ENCODE measurements at places on chromosomes 7 and 10.

DNA sequence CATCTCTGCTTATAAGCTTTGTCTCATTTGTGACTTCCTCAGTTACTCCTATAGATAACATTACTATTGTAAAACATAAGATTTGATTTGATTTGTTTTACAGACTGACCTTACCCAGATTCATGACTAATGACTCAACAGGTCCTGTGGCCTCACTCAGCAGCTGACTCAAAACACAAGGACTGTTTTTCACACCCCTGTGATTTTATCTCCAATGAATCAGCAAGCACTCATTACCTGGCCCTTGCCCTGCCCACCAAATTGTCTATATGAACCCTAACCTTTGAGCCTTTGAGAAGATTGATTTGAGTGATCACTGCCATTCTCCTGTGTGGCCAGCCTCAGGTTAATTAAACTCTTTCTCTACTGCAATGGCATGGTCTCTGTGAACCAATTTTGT, 1064.6 kb upstream of the LRRTM3 start:
- no peak for DNase-seq

DNA sequence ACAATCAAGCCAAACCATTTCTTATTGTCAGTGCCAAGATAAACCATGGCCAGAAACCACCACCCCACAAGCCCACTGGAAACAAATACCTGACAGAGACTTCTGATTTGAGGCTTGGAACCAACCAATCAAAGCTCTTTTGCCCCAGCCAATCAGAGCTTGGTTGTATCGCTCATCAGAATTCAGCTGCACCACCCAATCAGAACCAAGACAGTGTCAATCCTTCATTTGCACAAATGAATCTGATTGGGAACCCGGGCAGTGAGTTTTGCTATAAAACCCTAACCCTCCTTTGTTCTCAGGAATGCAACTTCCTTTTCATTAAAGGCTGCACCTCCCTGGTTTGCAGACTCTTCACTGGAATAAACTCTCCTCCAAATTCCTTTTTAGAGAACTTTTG, 87.4 kb downstream of the ELAPOR2 start:
- no peak for DNase-seq

DNA sequence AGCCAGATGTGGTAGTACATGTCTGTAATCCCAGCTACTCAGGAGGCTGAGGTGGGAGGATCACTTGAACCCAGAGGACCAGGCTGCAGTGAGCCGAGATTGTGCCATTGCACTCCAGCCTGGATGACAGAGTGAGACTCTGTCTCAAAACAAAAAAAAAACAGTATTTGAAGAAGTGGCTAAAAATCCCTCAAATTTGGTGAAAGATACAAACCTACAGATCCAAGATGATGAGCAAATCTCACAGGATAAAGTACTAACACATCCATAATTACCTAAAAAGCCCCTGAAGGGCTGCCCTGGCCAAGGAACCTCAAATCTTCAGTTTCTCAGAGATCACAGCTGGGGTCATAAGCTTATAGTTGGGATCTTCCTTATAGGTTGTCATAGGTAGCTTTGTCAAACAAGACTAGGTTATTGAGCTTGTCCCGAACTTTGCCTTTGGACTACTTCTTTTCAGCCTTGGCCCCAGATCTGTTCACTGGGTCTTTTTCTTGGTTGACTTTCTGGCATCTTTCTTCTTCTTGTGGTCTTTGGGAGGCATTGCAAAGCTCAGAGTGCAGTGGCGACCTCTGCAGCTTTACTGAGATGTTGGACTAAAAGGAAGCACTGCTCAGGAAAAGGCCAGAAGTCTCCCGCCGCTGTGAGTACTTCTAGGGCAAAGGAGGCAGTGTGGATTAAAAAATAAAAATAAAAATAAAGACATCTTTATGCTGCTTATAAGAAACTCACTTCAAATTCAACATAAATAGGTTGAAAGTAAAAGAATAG, 28.6 kb upstream of the SAR1A start:
- no peak for DNase-seq

- no peak for DNase-seq
Observed at GRCh38 chr7:25775999-25776743, 375.8 kb upstream of the NFE2L3 start.

DNA sequence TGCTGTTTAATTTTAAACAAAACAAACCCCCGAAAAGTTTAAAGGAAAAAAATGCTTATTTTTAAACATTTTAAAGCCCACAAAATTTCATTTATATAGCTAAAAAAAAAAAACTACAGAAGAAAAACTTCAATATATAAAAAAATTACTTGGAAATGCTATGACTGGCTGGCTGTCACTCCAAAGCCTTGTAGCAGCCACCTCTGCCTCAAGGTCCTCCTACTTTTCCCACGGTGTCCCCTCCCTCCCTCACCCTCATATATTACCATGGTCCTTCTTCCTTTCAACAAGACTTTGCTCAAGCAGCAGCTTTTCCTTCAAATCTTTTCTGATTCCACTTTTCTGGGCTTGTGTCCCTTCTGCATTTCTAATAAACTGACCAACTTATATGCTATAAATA, 122.0 kb downstream of the TPK1 start:
- no peak for DNase-seq

- no peak for DNase-seq
Observed at GRCh38 chr10:129464251-129464650, 2.8 kb upstream of the MGMT start.

DNA sequence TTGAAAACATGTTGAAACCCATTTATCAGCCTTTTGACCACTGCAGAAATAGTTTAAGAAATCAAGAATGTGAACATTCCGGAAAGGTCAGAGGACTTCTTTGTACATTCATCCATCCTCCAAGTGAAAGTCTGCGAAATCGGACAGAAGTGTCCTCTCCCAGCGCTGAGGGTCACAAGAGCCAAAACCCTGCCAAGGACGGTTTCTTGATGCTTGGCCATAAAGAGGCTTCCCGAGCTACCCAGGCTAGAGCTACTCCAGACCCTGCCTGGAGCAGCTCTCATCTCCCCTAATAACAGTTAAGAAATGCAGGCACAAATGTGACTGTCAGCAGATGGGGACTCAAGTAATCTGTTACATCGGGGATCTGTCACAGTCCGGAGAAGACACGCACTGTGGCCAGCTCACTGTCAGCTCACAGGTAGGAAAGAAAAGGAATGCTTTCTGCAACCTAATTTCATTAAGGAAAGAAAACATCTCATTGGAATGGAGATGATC, 4.5 kb upstream of the CYTH3 start:
- no peak for DNase-seq

GRCh38 chr7:822692-823276, 9.5 kb upstream of the SUN1 start:
- DNase-seq, result no peak

GRCh38 chr7:87231258-87231657, 11.7 kb upstream of the TMEM243 start:
- DNase-seq, result no peak

GRCh38 chr7:106243893-106244292, 40.9 kb downstream of the NAMPT start:
- no peak for DNase-seq

DNA sequence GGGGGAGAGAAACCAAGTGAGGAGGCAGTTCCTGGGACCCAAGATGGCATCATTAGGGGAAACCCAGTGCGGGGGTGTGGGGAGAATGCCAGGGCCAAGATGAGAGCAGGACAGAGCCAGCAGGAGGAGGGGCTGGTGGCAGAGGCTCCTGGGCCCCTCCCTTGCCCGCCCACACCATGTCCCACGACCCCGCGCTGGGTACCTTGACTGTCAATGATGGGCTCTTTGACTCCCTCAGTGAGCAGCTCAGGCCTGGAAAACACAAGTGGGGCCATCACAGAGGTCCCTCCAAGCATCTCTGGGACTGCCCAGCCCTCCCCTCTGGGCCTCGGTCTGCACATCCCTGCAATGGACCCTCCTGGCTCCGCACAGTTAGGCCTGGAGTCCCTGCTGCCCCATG, 75.4 kb downstream of the RABGEF1 start:
- DNase-seq, result no peak

- no peak for DNase-seq
Observed at GRCh38 chr7:24455813-24456525, 117.3 kb upstream of the PALS2 start.

GRCh38 chr10:91536111-91536510, 96.8 kb downstream of the PPP1R3C start:
- no peak for DNase-seq

DNA sequence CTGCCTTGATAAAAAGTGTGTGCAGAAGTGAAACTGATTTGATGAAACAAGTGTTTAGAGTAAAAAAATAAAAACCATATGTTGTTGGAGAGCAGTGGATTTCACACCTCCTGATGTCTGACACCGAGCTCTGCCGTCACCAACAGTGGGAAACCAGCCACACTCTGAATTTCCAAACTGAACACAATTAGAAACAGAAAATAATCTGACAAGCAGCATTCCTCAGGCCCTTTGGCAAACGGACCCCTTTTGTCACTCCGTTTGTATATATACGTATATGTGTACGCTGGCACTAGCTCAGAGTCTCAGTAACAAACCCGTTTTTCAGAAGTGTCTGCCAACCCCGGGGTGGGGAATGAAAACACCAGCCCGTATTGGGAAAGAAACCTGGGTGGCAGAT, 32.4 kb downstream of the TACC2 start:
- no peak for DNase-seq

DNA sequence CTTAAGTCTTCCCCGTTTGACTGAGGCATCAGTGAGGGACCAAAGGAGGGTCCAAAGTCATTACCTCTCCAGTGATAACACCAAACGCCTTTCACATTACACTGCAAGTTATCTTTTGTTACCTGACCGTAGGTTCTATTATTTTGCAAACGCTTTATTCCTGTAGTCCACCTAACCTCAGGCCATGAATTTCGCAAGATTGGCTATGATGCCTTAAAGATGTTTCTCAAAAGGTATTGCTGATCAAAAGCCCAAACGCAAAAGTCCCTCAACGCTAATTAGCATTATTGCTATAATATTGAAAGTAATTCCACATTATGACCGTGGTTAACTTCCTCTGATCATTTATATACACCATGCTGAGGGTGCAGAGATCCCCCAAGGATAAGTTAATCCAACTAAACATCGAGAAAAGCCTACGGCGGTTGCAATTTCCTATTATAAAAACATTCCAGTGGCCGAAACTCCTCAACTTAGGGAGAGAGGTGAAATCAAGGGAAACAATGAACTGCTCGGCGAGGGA, 649 bp downstream of the DNA2 start:
- DNase-seq, result no peak

DNA sequence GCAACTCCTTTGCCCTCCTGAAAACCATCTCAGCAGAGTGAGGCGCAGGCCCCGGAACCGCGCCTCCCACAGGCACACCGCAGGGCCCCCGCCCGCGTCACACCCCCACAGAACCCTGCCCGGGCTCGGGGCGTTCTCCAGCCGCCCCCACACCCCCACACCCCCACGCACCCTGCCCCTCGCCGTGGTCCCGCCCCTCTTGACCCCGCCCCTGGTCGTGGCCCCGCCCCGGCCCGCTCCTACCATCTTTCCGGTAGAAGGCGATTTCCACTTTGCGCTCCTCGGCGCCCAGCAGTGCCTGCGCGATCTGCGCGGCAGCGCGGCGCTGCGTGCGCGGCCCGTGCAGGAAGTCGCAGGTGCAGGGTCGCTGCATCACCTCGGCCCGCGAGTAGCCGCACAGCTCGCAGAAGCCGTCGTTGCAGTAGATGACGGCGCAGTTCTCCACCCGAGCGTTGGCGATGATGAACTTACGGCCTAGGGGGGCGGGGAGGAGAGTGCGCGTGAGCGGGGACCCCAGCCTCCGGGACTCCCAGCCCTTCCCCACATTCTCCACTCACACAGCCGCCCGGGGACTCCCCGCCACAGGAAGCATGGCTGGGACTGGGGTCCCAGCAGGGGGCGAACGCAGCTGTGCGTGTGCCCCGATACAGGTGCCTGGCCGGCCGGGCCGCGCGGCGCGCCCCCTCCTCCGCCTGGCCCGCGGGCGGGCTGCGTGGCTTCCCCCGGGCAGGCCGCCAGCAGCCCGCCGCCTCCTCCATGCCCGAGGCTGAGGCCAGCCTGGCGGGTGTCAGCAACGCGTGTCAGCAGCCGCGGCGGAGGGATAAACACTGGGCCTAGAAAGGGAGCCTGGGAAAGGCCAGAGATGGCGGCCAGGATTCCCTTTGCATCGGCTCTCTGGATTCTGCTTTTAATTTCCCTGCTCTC, 3.4 kb downstream of the KCNH2 start:
- no peak for DNase-seq

DNA sequence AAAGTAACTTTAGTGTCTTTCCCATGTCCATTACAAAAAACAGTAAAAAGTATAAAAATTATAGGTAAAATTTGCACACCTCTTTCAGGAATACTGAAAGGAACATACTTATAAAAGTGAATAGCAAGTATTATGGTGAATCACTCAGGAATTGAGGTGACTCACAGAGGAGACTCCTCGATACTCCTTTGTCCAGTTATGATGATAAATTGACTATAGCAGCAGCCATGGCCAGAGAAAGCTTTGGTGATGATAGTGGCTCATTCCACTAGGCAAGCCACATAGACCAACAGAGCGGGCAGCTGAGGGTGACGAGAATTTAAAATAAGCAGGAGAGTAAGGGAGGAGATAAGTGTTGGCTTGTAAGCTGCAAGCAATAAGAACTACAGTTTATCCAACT, 1231.1 kb upstream of the CELF2 start:
- no peak for DNase-seq

GRCh38 chr7:99844328-99844727, 16.5 kb downstream of the CYP3A43 start:
- no peak for DNase-seq

- DNase-seq, result peak; percentile 55
Observed at GRCh38 chr7:106542550-106543220, 118.3 kb downstream of the CCDC71L start.

DNA sequence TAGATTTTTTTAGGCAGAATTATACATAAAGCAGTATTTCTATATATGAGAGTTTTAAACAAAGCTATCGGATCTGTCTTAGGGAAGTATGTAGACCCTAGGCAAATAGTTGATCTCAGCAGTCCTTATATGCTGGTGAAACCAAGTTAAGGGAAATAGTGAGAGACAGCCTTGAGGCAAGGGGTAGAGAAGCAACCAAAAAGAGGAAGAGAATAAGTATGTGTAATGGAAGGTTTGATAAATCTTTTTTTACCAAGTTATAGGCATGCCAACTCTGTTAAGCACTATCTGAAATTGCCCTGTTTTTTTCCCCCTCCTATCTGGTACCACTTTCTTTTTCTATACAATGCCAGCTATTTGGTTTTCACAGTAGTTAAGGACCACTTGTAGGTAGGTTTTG, 19.9 kb downstream of the SPAG6 start:
- DNase-seq, result no peak

- DNase-seq, result no peak
Observed at GRCh38 chr7:49398746-49399145, 374.7 kb upstream of the VWC2 start.
